ENCODE measurements at places on chromosomes 7 and 10. TPM values are rescaled to one million over a fixed set of nuclear protein-coding genes. Genes with fewer than 3 reads are reported as not detected.

CDNF gene
- total RNA-seq = 1.1 TPM

DNA sequence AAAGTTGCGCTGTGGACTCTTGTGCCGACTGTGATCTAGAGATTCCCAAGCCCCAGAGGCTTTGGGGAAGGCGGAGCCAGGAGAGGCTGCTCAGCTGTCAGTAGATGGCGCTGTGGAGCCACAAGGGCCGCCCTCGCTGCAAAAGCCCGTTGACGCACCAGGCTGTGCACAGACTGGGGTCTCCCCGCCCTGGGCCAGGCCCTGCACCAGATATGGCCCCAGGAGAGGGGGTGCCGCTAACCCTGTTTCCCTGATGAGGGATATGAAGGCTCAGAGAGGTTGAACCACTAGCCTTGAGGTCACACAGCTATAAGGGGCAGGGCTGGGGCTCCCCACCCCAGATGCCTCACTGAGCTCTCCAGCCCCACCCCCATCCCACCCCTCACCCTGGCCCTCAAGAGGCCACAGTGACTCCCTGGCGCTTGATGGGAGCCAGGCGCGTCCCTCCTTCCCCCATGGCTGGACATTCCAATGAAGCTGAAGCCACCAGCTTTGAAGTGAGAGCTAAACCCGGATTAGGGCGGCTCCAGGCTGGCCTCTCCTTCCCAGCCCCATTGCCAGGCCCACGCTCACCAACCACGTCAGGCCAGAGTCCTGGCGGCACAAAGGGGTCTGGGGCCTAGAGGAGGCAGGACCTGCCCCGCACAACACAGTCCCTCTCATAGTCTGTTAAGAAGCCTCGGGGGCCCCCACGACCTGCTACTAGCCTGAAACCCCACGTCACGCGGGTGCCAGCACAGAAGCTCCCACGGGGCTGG is 26.4 kb downstream of the MYL10 start:
- DNase-seq = peak; percentile 94

- DNase-seq = no peak
Measured at GRCh38 chr10:69327463-69328379, 49.4 kb downstream of the HK1 start.

GRCh38 chr7:3912291-3912690 is 611.2 kb downstream of the SDK1 start:
- DNase-seq = no peak

GRCh38 chr7:121103579-121103978 is 115.1 kb downstream of the CPED1 start:
- DNase-seq = no peak

GRCh38 chr10:133544506-133544905 is 17.3 kb downstream of the CYP2E1 start:
- DNase-seq = no peak
